ENCODE measurements at places on chromosomes 5 and 9.

DNA sequence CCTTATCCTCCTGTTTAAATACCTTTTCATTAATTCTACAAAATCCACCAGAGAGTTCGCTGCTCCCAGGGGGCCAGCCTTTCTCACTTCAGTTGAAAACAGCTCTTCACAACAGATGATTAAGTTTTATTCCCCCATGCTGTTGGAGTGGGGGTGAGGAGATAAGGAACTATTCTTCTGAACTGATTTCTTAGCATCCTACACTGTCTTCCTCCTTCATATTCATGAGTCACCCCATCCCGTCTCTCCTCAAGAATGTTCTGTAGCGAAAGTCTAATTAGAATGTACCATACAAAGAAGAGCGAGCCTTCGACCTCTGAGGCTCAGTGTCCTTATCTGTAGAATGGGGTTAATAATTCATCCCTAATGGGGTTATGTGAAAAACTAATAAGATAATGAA is 138.0 kb downstream of the PIK3R1 start:
- no peak for DNase-seq

- no peak for DNase-seq
Observed at GRCh38 chr5:90055831-90056328, 353.7 kb downstream of the CETN3 start.

- no peak for DNase-seq
Observed at GRCh38 chr5:135161221-135161620, 127.2 kb upstream of the PITX1 start.

DNA sequence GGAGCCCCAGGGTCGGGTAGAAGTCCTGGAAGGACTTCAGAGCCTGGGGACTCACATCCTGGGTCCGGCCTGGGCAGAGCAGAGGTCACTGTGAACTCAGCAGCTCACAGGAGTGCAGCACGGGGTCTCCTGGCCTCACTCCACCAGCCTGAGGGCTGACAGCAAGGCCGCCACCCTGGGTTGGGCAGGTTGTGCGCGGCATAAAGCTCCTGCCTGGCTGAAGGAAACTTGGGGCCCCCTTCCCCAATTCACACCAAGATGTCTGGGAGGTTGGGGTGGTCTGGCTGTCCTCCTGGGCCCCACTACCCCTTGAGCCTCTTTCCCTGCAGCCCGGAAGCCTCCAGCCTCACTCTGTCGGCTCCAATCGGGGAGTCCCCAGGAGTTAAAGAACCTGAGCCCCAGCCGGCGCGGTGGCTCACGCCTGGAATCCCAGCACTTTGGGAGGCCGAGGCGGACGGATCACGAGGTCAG is 2.1 kb downstream of the LCN15 start:
- no peak for DNase-seq

- no peak for DNase-seq
Observed at GRCh38 chr5:168557389-168557788, 21.8 kb downstream of the PANK3 start.

DNA sequence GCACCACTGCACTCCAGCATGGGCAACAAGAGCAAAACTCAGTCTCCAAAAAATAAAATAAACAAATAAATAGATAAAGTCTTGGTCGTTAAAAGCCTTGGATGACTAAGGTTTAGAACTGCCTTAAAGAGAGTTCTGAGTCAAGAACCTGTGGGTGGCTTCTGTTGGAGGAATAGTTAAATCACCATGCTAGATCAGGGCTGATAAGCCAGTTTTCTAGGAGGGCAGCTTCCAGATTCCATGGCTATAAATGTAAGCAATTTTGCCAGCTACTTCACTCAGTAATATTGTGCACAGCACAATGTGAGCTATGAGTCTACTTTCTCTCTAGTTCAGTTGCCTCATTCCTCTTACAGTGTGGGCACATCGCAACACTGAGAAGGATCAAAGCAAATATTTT is 242.1 kb upstream of the NUDT12 start:
- no peak for DNase-seq

- peak; percentile 47 for DNase-seq
Observed at GRCh38 chr9:137295238-137295811, 6.7 kb downstream of the NRARP start.

- no peak for DNase-seq
Observed at GRCh38 chr5:148002451-148002850, 61.3 kb upstream of the SPINK5 start.

- DNase-seq: no peak
Observed at GRCh38 chr9:83935276-83935935, 14.2 kb upstream of the KIF27 start.

DNA sequence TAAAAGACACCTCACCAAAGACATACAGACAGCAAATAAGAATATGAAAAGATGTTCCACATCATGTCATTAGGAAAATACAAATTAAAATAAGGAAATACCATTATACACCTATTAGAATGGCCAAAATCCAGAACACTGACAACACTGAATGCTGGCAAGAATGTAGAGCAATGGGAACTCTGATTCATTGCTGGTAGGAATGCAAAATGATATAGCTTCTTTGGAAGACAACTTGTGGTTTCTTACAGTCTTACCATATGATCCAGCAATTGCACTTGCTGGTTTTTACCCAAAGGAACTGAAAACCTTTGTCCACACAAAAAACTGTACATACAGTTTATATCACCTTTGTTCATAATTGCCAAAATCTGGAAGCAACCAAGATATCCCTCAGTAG is 6.5 kb downstream of the TMEM161B start:
- DNase-seq: no peak

- DNase-seq: no peak
Observed at GRCh38 chr5:69468631-69469030, 24.0 kb upstream of the OCLN start.
